ENCODE measurements at places on chromosomes 2 and 18.

GRCh38 chr2:8453904-8454302 lies 228.0 kb upstream of the ID2 start:
- DNase-seq: no peak

DNA sequence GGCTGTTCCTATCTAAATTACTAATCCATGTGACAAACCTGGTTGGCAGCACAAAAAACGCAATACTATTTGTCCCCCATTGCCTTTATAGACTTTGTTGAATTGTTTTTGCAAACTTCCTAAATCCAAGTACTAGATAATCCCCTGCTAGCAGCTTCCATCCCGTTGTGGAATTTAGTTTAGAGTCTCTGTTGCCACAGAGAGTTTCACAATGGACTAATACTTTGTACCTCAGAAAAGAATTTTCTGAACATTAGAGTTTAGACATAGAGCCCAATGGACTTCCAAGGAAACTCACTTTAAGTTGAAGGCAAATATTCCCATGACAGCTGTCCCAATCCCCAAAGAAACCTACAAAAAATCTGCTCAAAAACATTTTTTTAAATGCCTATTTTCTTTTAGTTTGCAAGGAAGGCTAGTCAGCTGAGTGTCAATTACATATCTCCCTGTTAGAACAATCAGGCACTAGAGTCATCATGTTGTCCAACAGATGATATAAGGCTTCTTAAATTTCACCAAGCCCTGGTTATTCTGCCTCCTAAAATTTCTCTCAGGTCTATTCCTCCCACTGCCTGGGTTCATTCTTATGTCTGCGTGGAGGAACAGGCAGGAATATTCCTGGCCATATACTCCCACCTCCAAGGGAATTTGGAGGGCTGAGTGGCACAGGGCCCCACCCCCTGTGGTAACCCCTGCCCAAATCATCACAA lies 27.2 kb downstream of the RNF152 start:
- no peak for DNase-seq

DNA sequence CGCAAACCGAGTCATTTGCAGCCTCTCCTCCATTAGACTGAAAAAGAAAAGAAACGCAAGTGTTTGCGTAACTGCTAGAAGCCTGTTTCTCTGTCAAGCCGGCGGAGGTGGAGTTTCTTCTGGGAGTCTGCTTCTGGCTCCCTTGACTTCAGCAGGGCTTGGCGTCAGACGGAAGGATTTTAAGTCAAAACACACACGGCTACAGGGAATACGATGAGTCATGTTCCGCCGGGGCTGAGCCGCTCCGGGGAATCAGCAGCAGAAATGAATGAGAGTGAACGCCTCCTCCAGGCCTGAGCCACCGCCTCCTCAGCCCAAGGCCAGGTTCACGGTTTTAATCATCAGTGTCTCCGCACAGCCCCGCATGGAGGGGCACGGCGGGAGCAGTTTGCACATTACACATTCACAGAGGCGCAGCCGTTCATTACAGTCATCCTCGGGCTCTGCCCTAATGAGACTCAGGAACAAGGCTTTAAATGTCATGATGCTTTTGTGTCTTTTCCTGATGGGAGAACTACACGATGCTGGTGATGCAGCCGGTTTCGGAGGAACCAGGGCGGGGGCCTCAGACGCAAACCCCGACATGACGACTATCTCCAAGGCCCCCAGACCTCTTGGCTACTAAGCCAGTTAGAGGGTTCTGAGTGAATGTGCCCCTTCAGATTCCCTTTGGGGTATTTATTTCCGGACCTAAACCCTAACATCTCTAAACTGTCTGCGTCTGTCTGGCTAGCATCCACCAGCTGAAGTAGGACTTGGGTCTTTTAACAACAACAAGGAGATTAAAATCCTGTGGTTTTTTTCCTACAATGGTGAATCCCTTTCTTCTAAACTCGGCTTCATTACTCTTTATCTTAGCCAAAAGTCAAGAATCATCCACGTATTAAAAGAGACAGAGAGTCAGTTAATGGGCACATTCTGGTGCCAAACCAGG lies 11.1 kb upstream of the SCG2 start:
- no peak for DNase-seq

GRCh38 chr2:113111823-113112287 lies 15.5 kb upstream of the IL1RN start:
- DNase-seq: no peak

DNA sequence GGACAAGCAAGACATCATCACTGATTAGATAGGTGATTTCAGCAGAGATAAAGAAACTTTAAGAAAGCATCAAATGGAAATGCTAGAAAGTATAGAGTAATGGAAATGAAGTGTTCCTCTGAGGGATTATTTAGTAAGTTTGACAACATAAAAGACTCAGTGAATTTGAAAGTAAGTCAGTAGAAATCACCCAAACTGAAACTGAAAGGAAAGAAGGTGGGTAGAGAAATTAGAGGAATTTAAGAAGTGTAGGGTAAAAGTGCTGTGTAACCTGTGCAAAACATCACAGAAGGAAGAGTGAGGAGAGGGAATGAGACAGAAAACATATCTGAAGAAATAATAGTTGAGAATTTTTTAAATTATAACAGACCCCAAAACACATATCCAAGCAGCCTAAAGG lies 343.1 kb downstream of the CBLN2 start:
- no peak for DNase-seq

DNA sequence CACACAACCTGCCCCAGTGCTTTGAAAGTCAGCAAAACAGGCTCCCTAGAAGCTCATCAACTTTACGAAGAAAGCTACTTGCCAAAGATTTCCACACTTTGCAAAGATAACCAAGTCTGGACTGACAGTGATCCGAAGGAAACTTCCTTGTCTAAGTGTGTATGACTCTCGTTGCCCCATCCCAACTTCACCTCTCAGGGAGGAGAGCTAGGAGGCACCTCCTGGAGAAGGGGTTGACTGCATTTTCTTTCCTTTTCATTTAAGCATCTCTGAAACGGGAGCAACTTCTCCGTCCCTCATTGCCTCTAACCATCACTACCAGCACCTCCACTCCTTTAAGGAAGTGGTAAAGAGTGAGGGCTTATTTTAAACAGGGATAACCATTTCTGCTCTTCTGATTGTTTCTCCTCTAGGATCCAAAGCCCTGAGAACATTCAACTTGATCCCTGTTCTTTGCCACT lies 7.0 kb downstream of the ZEB2 start:
- DNase-seq: no peak
